SK-N-DZ (cell line): ENCODE measurements at places on chromosomes 12 and 14.

DNA sequence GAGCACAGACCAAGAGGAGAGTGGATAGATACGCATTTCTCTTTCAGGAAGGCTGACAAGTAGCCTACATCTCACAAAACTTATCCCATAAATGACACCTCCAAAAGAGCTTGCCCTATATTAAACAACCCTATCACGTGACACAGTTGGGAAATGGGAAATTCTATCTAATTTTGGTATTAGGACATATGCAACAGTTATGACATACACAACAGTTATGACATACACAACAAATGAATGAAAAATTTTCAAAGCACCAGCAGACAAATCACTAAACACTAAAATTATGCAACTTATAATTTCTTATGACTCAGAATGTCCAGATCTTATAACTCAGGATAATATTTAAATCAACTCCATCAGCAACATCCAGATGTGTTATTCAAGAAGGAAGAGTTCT is 54.1 kb downstream of the DUSP16 start:
- no peak for DNase-seq

DNA sequence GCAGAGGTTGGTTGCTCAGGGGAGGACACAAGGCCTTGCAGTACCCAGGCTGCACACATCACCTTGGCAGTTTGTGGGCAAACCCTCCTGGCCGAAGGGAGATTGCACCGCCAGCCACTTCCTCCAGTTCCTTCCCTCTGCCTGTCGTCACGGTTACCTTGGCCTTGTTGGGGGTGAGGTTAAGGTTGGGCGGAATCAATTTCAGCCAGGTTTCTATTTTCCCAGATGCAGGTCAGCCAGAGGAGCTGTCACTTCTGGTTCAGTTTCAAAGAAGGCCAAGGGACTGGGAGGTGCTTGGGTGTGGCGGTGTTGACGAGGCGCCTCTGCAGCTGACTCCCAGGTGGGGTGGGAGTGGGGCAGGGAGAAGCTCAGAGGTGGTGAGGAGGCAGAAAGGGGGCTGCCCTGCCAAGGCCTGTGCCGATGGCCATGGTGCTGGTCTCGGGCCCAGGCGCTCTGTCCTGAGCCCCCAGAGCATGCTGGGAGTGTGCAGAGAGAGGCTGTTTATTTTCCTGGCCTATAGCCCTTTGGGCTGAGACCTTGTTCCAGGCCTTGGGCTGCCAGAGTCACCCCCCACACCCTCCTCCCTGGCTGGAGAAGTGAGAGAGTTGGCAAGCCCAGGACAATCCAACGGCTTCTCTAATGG is 31.4 kb downstream of the JDP2 start:
- DNase-seq, result no peak

GRCh38 chr14:84288781-84289180 is 1241.2 kb upstream of the FLRT2 start:
- no peak for DNase-seq

- no peak for DNase-seq
Measured at GRCh38 chr14:52977798-52978197, 26.9 kb upstream of the FERMT2 start.

DNA sequence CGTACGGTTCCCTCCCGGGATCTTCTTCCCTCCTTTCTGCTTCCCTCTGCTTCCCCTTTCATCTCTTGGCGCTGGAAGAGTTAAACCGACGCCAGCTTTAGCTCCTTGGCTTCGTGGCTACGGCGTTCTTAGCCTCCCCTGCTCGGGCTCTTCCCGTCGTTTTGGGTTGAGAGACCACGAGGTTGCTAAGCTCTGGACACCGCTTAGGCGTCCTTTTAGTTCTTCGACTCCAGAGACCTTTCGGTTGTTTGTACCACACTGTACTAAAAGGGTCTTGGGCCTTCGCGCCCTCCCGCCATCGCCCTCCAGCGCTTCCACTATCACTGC is 545 bp downstream of the CPSF2 start:
- DNase-seq, result peak; percentile 16

- no peak for DNase-seq
Measured at GRCh38 chr12:85325442-85325841, 45.4 kb downstream of the ALX1 start.
